ENCODE measurements at places on chromosomes 6 and 20.

- DNase-seq, result no peak
Observed at GRCh38 chr6:73702444-73702843, 6.4 kb downstream of the CD109 start.

DNA sequence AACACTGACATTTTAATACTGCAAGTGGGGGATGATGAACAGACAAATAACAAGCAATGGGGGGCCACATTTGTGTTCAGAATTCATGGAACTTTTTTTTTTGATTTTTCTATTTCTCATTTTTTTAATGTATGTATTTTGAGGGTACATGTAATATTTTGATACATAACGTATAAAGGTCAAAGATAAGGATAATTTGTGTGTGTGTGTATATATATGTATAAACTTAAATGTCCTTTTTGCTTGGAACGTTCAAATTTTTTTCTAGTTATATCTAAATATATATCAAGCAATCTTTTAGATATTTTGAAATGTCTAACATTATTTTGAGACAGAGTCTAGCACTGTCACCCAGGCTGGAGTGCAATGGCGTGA, 12.3 kb upstream of the ZNF311 start:
- no peak for DNase-seq

GRCh38 chr6:21999012-21999528, 297.8 kb downstream of the PRL start:
- no peak for DNase-seq

- DNase-seq, result no peak
Observed at GRCh38 chr6:144675231-144675861, 390.2 kb downstream of the UTRN start.

GRCh38 chr6:101689156-101689555, 295.6 kb downstream of the GRIK2 start:
- DNase-seq, result no peak

DNA sequence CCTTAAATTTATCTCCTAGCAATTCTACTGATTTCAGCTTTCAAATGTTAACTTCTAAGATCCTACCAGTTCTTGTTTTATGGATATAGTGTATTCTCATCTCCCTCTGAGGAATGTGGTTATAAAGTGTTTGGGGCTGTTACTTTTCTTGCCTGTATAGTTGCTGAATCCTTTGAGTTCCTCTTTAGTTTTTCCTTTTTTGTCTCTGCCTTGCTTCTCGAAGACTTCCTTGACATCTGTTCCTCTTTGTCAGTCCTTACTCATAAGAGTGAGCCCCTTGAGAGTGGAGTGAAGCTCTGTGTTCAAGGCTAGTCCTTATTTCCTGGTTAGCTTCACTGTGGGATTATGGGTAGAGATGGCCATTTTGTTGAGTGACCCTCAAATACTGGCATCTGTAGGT, 84.6 kb downstream of the ELOVL4 start:
- DNase-seq, result no peak
